Muscle of leg (tissue), 16 donors: ENCODE measurements at places on chromosomes 13 and 19. TPM values are rescaled to one million over a fixed set of nuclear protein-coding genes. Genes with fewer than 3 reads are reported as not detected.

The LILRA2 gene
- 0.53 TPM for total RNA-seq

The CAPS gene
- 5.1 TPM for total RNA-seq

The ALG5 gene
- 21.3 TPM for total RNA-seq

The GPR180 gene
- total RNA-seq, result 7.4 TPM

The ZNF835 gene
- 3.0 TPM for total RNA-seq

The OR7C2 gene
- not detected for total RNA-seq

The ZNF784 gene
- total RNA-seq, result 5.3 TPM

The MYH14 gene
- total RNA-seq, result 11.3 TPM

The TRPM4 gene
- 13.1 TPM for total RNA-seq

The MAP1S gene
- total RNA-seq, result 14.1 TPM

The LRRC8E gene
- 0.13 TPM for total RNA-seq

The ATP4A gene
- not detected for total RNA-seq

The SIAH3 gene
- total RNA-seq, result 0.27 TPM

The KLF1 gene
- total RNA-seq, result 0.31 TPM

The ZNF667 gene
- 8.1 TPM for total RNA-seq

The UHRF1 gene
- total RNA-seq, result 19.2 TPM

The AKT2 gene
- total RNA-seq, result 120 TPM

The C19orf18 gene
- total RNA-seq, result 0.89 TPM

The FXYD7 gene
- total RNA-seq, result 0.71 TPM

The TMEM221 gene
- 1.0 TPM for total RNA-seq

The ADGRE1 gene
- total RNA-seq, result 0.04 TPM

The EEF1AKMT1 gene
- 16.0 TPM for total RNA-seq

The BIVM gene
- total RNA-seq, result 25.2 TPM

The ADGRE3 gene
- total RNA-seq, result 0.04 TPM

The HCST gene
- 4.0 TPM for total RNA-seq

The FXYD5 gene
- 13.3 TPM for total RNA-seq

The NOP53 gene
- total RNA-seq, result 216 TPM

The SIGLEC10 gene
- total RNA-seq, result 0.22 TPM
